ENCODE measurements at places on chromosomes 6 and 20.
A peak's percentile ranks its signal among the peaks of the same experiment; 100 is the strongest.

DNA sequence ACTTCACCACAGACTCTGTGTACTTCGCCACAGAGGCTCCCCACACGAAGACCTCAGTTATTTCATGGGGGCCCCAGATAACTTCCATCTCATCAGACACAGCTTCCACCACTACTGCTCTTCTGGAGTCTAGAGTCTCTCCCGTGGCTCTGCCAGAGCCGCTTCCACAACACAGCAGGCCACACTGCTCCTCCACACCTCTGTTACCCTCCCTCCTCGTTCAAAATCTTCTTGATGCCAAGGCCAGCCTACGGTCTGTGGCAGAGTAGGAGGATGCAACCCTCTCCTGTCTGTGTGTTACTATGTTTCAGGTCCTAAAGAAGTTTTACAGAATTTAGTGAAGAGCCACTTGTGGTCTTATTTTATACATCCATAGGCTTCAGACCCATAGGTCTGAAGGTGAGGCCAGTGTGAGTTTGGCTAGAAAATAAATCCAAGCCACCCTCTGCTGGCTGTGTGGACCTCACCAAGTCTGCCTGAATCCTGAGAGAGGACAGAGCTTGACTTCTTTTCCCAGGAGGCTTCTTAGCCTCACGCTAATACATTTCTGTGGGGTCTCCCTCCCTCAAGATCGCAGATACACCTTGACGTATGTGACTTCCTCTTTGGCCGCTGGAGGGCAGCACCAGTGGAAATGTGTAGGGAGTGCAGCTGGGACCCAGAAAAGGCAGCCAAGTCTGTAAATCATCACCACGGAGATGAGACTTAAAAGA, 197.7 kb downstream of the FAXC start:
- peak; percentile 19 for DNase-seq

GRCh38 chr6:24054388-24054787, 71.6 kb upstream of the NRSN1 start:
- no peak for DNase-seq

GRCh38 chr6:28709478-28710349, 184.0 kb downstream of the GPX5 start:
- no peak for DNase-seq

DNA sequence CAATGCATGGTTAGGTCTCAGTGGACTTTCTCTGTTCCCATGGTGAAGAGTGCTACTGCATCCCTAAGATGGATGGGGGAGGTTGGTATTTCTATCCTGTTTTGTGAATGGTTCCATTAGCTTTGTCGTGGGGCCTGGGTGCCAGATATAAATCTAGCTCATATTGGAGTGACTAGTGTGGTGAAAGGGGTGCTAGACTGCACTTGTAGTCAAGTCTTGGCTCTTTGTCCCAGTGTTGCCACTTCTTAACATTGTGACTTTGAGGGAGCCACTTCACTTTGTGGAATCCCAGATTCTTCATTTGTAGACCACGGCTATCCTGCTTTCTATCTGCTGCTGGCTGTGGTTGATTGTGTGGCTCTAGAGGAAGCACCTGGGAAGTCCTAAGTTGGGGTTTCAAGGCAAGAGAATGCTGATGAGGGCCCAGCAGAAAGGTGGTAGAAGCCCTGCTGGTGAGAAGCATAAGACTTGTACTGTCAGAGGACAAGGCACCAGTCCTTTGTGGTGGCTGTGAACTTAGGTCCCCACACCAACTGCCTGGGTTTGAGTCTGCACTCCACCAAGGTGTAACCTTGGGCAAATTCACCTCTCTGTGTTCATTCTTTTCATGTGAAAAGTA, 44.1 kb downstream of the VAPB start:
- DNase-seq, result no peak

- DNase-seq, result no peak
Measured at GRCh38 chr20:59069026-59069425, 26.4 kb upstream of the PRELID3B start.

GRCh38 chr6:31204751-31205145, 34.3 kb upstream of the POU5F1 start:
- no peak for DNase-seq

GRCh38 chr20:14481863-14482262, 144.5 kb upstream of the FLRT3 start:
- no peak for DNase-seq

GRCh38 chr6:18823782-18824386, 436.7 kb downstream of the RNF144B start:
- no peak for DNase-seq

GRCh38 chr20:3753098-3753497, 14.5 kb downstream of the ADISSP start:
- DNase-seq, result peak; percentile 70

DNA sequence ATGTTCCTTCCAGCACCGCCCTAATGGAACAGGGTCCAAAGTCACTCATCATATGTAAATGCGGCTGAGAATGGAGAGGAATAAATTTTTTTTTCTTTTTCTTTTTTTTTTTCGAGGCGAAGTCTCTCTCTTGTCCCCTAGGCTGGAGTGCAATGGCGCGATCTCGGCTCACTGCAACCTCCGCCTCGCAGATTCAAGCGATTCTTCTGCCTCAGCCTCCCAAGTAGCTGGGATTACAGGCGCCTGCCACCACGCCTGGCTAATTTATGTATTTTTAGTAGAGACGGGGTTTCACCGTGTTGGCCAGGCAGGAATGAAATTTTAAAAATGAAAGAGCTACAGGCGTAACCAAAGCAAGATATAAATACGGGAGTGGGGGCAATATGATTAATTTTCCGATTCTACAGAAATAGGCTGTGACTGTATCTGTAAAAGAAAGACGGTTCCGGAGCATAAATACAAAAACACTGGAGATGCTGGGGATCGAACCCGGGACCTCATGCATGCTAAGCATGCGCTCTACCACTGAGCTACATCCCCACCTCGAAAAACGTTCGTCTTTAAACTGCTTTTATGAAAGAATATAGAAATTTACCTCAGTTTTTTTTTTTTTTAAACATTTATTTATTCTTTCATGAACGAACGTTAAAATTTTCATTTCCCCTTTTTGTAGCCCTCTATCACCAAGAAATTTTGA, 132.2 kb downstream of the GPX5 start:
- peak; percentile 36 for DNase-seq

DNA sequence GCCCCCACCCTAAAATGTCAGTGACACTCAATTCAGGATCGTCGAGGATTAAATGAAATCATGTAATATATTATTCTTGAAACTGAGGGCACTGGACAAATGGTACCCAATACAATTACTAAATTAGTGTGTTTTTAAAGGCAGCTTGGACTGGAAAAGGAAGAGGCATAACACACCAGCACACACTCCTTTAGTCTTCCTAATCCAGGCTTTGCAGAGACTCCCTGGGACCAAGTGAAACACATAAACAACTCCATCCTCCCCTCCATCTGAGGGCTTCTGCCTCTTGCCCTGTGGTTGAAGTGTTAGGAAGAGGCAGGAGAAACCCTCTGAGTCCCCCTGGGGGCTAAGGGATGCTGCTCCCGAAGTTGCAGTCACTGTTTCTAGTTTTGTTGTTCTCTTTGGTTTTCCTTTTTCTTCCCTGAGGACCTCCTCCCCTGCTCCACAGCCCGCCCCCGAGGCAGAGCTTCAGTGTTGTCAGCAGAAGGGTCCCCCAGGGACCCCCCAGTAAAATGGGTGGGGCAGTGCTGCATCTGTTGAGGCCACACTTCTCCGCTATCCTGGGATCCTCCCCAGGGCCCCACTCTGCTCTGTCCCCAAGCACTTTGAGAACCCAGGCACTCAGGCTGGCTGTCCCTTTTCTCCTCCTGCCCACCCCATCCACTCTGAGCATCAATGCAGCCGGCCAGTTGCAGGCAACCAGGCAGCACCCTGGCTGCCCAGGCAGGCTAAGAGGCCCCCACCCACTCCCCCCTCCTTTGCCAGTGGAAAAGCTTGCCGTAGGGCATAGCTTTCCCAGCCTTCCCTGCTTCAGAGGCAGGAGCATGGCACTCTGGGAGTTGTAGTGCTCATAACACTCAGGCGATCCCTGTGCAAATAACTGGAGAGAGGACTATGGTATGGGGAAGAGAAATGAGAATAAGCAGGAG, 5.9 kb downstream of the TMEM63B start:
- DNase-seq, result peak; percentile 51

Data from renal cortical epithelial cell (primary cell).